Esophagus mucosa (tissue), 1 donor: ENCODE measurements at places on chromosomes 3 and 15. TPM values are rescaled to one million over a fixed set of nuclear protein-coding genes. Genes with fewer than 3 reads are reported as not detected.

DNA sequence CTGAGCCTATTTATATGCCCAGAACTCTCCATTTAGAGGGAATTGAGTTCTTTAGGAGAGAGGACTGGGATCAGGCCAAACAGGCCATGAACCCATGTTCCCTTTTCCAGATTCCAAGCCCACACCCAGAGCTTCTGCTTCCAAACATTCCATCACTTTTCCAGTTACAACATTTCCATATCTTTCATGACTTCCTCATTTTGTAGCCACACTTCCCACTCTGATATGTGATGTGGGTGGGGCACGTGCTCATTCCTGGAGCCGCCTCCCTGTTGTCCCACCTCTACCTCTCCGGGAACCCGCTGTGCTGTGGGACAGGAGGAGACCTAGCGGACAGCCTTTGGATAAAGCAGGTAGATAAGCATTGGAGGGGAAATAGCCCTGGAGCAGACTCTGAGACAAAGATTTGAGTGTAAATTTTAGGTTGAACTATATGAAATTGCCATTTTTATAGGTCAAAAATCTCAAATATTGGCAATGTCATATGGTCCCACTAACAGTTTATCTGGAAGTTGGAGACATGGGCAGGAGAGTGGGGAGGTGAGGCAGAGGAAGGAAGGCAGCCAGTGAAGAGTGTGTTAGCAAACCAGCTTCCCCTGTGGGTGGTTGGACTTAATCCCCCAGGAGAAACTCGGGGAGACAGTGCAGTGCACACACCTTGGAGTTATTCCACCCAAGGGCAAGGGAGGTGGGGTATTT is 31.8 kb downstream of the CYP8B1 start:
- no peak for ATAC-seq

DNA sequence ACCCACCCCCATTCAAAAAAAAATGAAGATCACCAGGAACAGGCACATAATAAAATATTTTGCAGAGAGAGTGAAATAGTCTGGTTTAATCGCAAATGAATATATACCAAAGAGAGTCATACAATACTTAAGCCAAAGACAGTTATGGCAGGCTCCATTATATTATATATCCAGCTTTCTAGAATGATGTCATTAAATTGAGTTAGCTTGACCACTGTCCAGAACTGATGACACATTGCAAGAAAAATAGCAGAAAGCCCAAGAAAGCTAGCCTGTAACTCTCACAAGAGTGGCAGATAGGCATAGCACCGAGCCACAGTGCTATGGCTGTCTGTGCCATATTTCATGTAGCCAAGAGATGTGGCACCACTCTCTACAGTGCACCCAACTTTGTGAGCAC is 231.9 kb upstream of the SEMA6D start:
- no peak for ATAC-seq

- no peak for ATAC-seq
These were observed 68.9 kb downstream of the CD200R1L start for GRCh38 chr3:112777811-112778210.

DNA sequence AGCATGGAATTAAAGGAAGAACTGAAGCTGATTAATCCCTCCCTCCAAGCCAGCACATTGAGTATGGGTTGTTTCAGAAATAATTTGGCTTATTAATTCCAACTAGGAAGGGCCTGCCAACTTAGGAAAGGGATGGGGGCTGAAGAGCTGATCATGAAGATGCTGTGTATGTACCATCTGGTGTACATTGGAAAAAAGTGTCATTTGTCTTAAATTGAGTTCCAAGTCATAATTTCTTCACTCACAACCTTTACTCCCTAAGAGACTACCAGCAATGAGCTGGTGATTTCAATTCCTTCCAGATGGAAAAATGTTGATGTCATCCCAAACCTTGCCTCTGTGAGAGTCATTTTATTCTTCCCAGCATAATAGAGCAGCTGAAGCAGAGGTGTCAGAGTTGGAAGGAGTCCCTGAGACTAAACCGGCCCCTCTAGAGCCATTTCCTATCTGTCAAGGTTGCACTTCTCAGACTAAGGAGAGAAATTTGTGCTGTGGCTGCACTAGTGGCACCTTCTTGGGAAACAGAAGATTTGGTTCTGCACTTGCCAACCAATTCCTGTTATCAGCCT is 79.4 kb downstream of the GTPBP8 start:
- no peak for ATAC-seq

DNA sequence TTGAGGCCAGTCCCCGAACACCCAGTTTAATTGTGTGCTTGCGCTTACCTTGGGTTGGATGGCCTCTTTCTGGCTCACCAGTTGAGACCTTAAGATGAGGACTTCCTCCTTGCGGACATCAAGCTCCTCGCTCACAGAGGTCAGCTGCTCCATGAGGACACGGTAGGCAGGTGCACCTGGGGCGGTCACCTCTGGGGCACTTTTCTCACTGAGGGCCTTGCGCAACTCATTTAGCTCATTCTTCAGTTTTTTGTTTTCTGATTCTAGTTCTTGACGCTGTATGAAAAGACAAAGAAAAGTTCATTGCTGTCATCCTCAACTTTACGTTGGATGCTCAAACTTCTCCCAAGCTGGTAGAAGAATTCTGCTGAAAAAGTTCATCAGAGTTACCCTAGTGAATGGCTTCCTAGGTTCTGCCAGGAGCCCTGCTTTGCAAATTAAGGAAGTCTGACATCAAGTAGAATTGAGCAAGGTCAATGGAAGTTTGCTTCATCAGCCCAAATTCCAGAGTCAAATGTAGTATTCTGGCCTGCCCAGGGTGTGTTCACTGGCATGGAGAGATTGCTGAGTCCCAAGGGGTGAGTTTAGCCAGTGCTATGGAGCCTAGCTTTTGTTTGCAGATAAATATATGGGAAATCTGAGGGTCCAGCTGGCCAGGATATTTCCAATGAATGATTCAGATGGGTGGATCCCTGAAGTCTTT is 55.8 kb upstream of the MYO5C start:
- ATAC-seq: no peak

DNA sequence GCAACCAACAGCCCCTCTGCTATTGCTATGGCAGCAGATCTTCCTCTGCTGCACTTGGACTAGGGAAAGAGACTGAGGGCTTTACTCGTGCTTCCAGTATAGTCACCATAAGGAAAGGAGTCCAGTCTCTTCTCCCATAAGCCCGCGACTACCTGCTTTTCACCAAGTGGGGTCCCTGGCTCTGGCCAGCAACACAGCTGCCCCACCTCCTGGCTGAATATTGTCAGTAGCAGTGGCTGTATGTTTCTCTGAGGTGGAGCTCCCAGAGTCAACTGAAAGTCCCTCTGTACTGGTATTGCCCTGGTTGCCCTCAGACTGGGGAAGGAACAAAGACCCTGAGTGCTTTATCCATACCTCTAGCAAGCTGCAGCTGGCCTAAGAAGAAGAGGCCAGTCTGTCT is 719.6 kb downstream of the SQOR start:
- ATAC-seq: no peak

DNA sequence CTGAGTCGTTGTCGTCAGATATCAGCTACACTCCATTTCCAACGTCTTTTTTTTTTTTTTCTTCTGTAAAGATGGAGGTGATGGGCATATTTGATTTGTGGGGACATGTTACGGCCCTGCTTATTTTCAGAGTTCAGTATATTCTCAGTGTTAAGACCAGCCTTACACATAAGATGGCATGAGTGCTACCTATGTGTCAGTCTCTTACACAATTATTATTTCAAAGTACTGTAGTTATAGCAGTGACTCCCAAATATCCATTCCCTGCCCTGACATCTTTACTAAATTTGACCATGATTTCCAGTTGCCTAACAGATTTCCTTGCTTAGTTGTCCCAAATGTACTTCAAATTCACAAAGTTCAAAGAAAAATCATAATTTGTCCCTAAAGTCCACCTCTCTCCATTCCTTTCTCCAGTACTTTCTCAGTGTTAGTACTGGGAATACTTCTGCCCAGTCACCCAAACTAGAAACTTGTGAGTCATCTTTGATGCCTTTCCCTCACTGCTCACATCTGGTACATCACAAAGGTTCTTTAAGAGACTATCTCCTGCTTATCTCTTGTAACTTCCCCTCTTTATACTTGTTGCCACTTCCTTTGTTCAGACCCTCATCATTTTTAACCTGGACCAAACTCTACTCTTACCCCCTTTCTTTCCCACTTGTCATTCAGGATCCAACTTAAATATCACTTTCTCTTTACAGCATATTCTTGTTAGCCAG is 67.0 kb downstream of the ZNF609 start:
- no peak for ATAC-seq

The RTP1 gene
- not detected for total RNA-seq

GRCh38 chr15:40092256-40092978 is 16.3 kb downstream of the BMF start:
- ATAC-seq: peak; percentile 61

GRCh38 chr3:18745472-18745871 is 320.3 kb upstream of the SATB1 start:
- ATAC-seq: no peak

- no peak for ATAC-seq
These were observed 80.0 kb upstream of the TMC3 start for GRCh38 chr15:81454024-81454423.

- no peak for ATAC-seq
These were observed 128.8 kb downstream of the GRM7 start for GRCh38 chr3:6989608-6990291.
